Right atrium auricular region (tissue), 2 donors: ENCODE measurements at places on chromosomes 4 and X. TPM values are rescaled to one million over a fixed set of nuclear protein-coding genes. Genes with fewer than 3 reads are reported as not detected.

DNA sequence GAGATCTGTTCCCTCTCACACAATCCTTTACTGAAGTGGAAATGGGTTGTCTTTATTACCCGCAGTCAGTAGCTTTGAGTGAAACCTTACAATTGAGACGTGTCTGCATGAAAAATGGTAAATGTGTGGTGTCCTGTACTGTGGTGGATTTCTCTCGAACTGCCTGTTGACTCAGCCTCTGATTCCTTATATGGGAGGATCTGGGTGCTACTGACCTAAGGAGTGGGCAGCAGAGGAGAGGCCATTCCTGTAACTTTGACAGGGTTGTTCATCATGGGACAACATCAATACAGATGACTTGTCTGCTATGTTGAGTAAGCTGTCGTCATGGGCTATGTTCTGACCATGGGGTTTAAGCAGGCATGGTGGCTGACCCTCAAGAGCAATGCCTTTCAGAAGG, 159.6 kb upstream of the WDR1 start:
- no peak overlapping the region for H3K4me3 ChIP-seq
- no peaks in the 10 kb centered on the region for H3K4me1 ChIP-seq
- no peak for DNase-seq
- H3K36me3 ChIP-seq, result no peaks in the 10 kb centered on the region
- H3K27me3 ChIP-seq, result no peaks in the 10 kb centered on the region

GRCh38 chrX:52507331-52507730, 9.5 kb downstream of the XAGE1B start:
- DNase-seq, result no peak
- H3K27me3 ChIP-seq, result no peaks in the 10 kb centered on the region
- H3K27ac ChIP-seq, result no peak overlapping the region
- no peaks in the 10 kb centered on the region for H3K4me1 ChIP-seq

GRCh38 chr4:63814171-63814964, 594.9 kb downstream of the TECRL start:
- no peaks in the 10 kb centered on the region for H3K27me3 ChIP-seq
- no peak for DNase-seq
- H3K4me1 ChIP-seq, result no peaks in the 10 kb centered on the region
- H3K36me3 ChIP-seq, result no peaks in the 10 kb centered on the region
- no peak overlapping the region for H3K4me3 ChIP-seq

- no peaks in the 10 kb centered on the region for H3K36me3 ChIP-seq
- H3K4me3 ChIP-seq, result no peak overlapping the region
- no peak overlapping the region for H3K27ac ChIP-seq
- no peak for DNase-seq
- no peaks in the 10 kb centered on the region for H3K27me3 ChIP-seq
Measured at GRCh38 chrX:10615931-10616774, 4.2 kb downstream of the MID1 start.

GRCh38 chr4:104472766-104473165, 21.9 kb downstream of the CXXC4 start:
- H3K36me3 ChIP-seq, result no peaks in the 10 kb centered on the region
- no peak for DNase-seq
- H3K27me3 ChIP-seq, result no peaks in the 10 kb centered on the region
- H3K4me3 ChIP-seq, result no peak overlapping the region
- H3K4me1 ChIP-seq, result no peaks in the 10 kb centered on the region

GRCh38 chrX:115892787-115893671, 277.5 kb upstream of the AGTR2 start:
- H3K27ac ChIP-seq, result no peak overlapping the region
- no peaks in the 10 kb centered on the region for H3K4me1 ChIP-seq
- H3K4me3 ChIP-seq, result peak overlapping the region; percentile 38
- DNase-seq, result peak; percentile 60

- no peaks in the 10 kb centered on the region for H3K27me3 ChIP-seq
- no peak overlapping the region for H3K4me3 ChIP-seq
- H3K4me1 ChIP-seq, result no peaks in the 10 kb centered on the region
- peaks cover 9% of the 10 kb centered on the region for H3K36me3 ChIP-seq
- DNase-seq, result no peak
Measured at GRCh38 chrX:118396113-118396512, 50.2 kb downstream of the WDR44 start.

GRCh38 chr4:142874684-142875083, 28.6 kb upstream of the INPP4B start:
- no peaks in the 10 kb centered on the region for H3K4me1 ChIP-seq
- no peak overlapping the region for H3K27ac ChIP-seq
- DNase-seq, result no peak
- H3K36me3 ChIP-seq, result no peaks in the 10 kb centered on the region

Gene ZNF280C
- 2.5 TPM for total RNA-seq
